ENCODE measurements at places on chromosomes 3 and 15.

DNA sequence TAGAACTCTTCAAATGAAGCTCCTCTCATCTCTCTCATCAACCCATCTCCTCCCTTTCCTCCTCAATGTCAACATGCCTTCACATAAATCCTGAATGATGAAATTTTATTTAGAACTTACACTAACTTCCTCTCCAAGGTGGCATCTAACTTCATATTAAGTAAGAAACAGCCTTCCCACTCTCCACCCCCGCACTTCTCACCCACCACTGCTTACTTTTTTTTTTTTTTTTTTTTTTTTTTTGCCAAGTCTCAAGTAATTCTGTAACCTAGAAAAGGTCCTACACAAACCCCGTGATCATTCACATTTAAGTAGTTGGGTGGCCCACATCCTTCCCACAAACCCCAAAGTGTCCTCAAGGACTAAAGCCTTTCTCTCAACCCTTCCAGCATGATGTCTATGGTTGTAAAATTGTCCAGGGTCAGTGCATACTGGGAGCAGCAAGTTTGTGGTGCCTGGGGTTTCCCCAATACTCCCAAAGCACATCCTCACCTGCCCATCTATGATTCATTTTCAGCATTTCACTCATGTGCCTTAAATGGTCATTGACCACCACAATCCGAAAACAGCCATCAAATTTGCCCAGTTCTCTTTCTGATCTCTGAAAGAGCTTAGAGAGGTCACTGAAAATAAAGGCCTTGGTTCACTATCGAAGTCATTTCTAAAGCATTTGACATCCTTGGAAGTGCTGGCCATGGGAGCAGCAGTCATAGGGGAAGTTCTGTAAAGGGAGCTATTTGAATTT, 47.2 kb downstream of the CD86 start:
- DNase-seq = no peak

DNA sequence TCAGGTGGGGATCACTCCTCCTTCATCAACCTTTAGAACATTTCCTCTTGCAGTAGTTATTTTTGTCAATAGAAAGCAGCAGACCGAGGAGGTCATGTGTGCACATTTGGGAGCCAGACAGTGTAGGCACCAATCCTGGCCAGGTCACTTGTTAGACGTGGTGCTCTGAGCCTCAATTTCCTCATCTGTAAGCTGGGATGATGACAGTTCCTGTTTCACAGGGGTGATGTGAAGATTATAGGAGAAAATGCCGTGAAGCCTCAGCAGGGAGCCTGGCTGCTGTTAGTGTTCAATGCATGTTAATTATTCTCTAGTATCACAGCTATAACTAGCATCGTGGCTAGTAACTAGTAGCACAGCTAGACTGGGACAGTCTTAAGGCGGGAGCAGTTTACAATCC, 64.7 kb downstream of the ATP2B2 start:
- no peak for DNase-seq

DNA sequence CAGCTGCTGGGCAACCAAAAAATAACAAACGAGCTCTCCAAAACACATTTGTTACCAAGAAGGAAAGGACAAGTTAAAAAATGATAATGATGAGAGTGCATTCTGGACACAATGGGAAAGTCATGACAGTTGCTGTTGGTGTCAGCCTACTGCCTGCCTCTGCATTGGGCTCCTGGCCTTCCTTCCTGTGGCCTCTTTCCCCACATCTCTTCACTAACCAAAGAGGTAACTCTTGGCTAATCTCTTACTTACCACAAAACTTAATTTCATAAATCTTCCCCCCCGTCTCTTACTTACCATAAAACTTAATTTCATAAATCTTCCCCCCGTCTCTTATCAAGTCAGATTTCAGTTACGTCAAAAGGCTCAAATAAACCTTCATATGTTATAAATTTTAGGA, 58.6 kb downstream of the AGTR1 start:
- DNase-seq = no peak

GRCh38 chr3:180036092-180036670, 556 bp downstream of the PEX5L start:
- DNase-seq = no peak

DNA sequence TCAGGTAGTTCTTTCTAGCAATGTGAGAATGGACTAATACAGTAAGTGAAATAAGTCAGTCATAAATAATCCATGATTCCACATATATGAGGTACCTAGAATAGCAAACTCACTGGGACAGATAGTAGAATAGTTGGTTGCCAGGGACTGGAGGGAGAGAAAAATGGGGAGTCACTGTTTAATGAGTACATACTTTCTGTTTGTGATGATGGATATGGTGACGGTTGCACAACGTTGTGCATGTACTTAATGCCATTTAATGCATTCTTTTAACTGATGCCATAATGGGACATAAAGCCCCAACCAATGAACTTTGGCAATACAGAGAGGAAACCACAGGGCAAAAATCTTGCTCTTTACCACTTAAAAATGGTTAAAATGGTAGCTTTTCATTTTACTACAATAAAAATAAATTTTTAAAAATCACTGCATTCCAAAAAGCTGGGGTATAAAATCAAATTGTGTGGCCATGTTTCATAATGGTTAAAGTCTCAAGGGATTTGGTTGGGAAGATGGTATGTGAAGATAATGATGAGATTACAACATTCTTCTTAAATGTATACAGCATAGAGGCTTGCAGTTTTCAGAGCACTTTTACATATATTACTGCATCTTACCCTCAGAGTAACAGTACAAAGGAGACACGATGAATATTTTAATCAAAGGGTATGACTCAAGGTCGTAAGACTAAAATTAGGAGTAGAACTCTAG, 45.2 kb downstream of the ADAM10 start:
- no peak for DNase-seq

DNA sequence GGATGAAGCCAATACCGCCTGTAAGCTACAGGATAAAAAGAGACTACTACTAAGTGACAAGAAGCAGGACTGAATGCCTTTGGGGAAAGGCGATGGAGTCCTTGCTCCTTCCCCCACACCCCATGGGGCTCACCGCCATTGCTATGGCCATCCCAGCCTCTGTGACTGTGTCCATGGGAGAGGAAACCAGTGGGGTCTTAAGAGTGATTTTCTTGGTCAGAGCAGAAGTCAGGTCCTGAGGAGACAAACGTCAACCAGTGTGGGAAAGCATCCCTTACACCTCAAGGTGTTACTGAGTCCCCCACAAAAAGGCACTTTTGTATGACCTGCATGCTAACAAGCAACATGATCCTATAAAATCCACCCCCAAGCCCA, 913 bp downstream of the IMPDH2 start:
- no peak for DNase-seq

DNA sequence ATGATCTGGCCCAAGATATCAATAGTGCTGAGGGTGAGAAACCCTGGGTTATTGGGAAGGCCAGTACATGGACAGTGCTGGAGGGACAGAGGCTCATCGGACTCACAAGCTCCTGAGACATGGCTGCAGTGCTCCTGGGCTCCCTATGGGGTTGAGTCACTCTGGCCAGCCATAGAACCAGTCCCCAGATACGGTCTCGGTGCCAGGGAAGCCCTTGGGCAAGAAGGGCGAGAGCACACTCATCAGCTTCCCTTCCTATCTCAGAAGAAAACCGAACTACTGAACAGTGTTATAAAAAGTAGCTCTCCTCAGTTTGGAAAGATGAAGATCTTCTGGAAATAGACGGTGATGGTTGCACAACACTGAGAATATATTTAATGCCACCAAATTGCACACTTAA, 34.4 kb downstream of the POC1A start:
- DNase-seq = no peak

DNA sequence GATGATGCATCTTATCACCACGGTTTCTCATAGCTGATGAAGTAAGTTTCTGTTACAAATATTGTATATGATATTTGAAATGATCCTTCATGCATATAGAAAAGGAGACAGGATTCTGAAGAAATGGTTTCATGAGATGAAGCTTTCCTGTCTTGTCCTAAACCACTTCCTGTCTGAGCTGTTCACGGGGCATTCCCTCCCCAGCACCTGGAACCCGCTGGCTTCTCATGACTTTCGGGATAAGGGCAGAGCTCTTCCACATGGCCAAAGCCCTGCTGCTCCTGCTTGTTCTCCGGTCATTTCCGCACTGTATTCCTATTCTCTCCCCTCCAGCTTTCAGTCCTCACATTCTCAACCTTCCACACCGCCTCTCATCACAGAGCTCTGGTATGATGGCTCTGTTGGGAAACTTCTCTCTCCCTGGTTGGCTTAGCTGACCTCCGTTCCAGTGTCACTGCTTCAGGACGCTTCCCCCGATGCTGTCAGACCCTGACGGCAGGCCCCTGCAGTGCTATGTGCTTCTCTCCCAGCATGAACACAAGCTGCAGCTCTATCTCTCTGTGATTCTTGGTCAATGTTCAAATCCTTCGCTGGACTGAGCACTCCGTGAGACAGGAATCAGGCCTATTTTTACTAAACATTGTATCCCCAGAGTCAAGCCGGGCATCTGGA, 86.9 kb upstream of the HERC1 start:
- DNase-seq = no peak

DNA sequence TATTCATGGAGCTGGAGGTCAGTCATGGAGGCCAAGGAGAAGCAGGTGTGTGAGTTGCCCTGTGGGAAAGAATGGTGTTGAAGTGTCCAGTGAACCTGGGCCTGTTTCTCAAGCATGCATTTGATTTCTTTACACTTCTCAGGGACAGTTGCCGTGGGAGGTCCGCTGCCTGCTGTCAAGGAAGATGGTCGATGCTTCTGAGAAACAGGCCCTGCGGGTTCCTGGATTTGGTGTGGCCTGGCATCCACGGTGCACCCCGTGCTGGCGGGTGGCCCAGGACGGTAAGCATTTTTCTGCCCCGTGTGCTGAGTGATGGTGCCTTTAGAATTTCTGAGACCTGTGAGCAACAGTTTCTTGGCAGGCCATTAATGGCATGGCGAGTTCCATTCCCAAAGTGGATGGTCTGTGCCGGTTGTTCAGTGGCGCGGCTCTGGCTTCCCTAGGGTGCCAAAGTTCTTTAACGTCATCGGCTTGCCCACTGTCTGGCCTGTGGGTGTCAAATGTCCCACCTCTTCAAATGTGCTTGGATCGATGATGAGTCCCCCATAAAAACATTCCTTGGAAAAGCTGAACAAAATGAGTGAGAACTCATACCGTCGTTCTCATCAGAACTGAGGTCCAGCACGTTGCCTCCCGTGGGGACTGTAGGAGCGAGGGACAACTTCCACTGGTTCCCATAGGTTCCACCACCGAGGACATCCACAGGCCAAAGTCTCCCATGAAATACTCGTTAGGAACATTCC, 107.2 kb downstream of the SNRPN start:
- no peak for DNase-seq

DNA sequence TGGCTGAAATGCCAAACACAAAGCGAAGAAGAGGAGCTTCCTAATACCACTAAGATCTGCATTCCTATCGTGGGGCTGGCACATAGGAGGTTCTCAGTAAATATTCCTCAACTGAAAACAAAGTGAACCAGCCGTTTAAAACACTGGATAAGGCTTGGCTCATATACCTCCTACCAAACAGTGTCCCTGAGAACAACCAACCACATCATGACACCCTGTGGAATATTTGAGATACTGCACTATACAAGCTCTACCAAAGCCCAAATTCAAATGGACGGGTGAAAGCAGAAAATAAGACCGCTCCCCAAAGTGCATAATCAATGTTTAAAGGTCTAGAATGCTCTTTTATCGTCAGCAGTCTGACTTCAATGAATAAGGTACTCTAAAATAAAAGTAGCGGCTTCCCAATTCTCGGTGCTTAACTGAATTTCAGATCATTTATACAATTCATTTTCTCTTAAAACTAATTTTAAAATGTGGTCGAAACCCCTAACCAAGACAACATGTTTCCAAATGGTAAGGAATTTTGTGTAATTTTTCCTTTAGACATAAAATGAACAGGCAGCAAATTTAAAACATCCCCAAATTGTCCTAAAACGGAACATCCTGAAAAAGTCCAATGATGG, 425.8 kb downstream of the ERC2 start:
- DNase-seq = no peak

DNA sequence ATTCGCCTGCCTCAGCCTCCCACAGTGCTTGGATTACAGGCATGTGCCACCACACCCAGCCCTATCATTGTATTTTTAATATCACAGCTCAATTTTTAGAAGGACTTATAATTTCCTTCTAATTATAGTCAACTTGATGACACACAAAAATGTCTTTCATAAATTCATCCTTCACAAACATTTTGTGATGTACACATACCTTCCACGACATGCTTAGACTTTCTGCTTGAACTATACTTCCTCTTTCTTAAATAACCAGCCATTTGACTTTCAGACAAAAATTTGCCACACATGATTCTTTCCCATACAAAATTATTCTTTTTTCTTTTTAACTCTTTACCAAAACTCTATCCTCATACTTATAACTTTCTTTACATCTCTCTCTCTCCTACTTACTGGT, 48.4 kb upstream of the CCK start:
- DNase-seq = no peak

DNA sequence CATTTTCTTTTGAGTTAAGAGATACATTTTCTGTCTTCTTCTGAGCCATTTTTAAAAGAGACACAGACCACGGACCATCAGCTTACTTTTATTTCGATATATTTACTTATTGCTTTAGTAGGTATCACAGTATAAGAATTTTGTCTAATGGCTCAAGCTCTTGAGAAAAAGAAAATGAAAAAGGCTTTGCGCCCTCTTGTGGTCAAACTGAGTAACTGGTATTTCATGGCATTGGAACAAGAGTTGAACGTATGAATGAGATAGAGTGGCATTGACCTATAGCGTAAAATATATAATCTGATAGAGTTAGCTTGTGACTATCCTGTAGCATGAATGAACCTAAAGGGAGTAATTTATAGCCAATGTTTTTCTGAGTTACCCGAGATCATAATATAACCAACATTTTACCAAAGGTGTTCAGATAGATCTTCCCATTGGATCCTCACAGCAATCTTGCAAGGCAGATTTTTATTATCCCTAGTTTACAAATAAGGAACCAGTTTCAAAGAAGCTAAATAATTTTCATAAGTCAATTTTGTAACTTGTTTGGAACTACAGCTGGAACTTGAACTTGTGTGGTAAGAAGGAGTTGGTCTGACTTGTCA, 154.6 kb downstream of the POLR2M start:
- peak; percentile 67 for DNase-seq

DNA sequence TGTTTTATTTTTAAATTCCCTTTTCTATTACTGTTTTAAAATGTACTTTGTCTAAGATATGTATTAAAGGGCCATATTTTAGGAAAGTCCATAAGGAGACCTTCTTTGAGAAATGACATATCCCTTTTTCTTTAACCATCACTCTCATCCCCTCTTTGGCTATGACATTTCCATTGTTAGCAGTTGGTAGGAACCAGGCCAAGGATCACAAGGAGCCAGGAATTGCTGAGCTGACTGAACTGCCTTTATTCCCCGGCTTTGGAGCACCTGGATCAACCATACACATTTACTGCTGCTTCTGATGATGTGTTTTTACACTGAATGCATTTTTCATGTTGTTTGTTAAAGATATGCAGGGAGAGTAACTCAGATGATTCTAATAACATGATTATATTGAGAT, 79.7 kb downstream of the HHLA2 start:
- no peak for DNase-seq

DNA sequence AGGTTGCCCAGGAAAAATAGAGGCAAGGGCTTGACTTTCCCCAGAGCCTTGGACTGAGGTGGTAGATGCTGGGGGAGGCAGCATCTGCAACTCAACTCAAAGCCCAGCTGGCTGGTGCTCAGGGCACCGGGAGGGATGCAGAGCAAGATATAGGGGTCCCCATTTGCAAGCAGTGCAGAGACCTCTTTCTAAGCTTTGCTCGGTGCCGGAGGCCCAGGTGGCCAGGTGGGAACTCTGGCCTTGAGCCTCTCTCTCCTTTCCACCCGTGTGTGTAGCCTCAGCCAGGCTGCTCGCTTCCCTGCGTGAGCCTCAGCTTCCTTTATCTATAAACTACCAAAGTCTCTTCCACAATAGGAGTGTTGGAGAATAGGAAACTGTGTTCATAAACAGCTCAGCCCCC, 36.5 kb downstream of the SLC6A6 start:
- DNase-seq = no peak
